ENCODE measurements at places on chromosomes 6 and 20. TPM values are rescaled to one million over a fixed set of nuclear protein-coding genes. Genes with fewer than 3 reads are reported as not detected.

- DNase-seq, result no peak
Measured at GRCh38 chr6:36612101-36612625, 18.0 kb downstream of the SRSF3 start.

- no peak for DNase-seq
Measured at GRCh38 chr6:34945317-34945716, 56.3 kb downstream of the ANKS1A start.

GRCh38 chr20:16125816-16126215, 447.4 kb downstream of the KIF16B start:
- DNase-seq, result no peak

GRCh38 chr20:44600758-44601201, 18.4 kb downstream of the PKIG start:
- no peak for DNase-seq

GRCh38 chr6:157226761-157227160, 96.6 kb downstream of the TMEM242 start:
- DNase-seq, result no peak

DNA sequence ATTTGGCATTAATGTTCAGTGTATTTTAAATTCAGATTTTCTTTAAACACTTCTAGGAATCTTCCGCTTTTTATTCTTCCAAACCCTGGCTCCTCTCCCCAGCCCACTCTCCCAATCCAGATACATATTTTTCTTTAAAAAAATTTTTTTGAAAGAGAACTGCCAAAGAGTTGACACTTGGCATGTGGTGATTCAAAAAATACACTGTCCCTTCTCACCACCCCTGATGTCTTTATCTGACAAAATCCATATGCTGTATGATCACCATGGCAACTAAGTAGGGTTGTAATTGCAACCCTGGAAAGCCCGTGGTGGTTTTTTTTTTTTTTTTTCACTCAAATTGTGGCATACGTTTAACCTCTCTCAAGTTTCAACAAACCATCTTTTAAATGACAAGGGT, 355.8 kb upstream of the SASH1 start:
- DNase-seq, result peak; percentile 7

DNA sequence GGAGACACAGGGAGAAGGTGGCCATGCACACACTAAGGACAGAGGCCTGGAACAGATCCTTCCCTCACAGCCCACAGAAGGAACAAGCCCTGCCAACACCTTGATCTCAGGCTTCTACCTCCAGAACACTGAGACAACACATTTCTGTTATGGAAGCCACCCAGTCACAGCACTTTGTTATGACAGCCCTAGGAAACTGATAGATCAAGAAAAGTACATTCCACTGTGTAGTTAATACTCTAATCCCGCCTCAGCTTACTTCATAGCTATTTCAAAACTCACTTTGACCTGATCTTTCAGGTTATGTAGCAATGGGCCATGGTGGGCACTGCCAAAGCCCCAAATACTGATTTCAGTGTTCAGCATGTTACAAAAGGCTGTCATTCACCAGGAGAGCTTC, 66.8 kb downstream of the CD24 start:
- no peak for DNase-seq

DNA sequence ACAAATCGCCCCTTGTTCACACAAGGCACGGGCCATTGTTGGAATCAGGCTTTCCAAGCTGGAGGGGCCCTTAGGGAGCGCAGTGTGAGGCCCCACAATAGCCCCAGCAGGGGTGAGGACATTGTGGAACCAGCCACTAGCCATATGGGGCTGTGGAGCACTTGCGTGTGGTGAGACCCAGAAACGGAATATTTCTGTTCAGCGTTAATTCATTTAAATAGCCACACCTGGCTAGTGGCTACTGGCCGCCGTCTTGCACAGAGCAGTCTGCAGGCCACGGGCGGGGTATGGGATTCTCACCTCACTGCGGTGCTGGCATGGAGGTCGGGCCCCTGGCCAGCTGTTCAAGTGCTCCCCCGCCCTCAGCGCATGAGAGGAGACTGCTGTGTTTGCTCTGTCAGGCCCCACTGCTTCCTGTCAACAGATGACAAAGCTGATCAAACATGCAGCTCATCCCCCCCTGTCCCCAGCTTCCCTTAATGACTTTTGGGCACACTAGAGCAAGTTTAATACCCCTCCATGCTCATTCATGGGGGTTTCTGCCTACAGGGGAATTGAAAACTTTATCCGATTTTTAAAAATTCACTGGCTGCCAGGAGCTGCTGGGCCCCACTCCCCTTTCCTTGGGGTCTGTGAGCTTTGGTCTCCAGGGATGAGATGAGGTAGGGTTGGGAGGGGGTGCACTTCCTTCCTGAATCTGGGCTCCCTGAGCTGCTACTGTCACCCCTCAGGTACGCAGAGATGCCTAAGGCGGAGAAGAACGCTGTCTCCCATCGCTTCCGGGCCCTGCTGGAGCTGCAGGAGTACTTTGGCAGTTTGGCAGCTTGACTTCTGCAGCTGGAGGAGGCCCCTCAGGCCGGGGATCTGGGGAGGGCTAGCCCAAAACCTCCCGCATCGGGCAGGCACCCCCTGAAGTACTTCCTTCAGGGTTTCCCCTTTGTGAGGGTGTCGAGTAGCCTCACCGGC, 13.6 kb downstream of the ITPA start:
- DNase-seq, result no peak

- no peak for DNase-seq
Measured at GRCh38 chr6:122652431-122652830, 42.2 kb downstream of the PKIB start.

GRCh38 chr6:97059473-97059872, 134.9 kb downstream of the KLHL32 start:
- no peak for DNase-seq

DNA sequence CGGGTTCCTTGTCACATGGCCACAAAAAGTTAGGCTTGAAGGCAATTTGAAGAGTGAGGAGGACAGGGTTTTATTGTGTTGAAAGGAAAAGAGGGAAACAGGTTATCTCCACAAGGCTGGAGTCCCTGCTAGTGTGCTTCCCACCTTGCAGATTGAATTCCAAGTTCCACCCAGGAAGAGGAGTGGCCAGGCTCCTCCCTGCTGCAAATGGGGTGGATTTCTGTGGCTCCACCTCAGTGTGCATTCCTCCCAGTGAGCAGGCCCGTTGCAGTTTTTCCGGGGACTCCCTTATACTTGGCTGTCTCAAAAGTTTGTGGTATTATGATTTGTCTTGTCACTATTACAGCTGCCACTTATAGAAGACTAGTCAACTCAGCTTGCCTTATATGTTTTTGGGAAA, 281.8 kb upstream of the PLCB4 start:
- no peak for DNase-seq

DNA sequence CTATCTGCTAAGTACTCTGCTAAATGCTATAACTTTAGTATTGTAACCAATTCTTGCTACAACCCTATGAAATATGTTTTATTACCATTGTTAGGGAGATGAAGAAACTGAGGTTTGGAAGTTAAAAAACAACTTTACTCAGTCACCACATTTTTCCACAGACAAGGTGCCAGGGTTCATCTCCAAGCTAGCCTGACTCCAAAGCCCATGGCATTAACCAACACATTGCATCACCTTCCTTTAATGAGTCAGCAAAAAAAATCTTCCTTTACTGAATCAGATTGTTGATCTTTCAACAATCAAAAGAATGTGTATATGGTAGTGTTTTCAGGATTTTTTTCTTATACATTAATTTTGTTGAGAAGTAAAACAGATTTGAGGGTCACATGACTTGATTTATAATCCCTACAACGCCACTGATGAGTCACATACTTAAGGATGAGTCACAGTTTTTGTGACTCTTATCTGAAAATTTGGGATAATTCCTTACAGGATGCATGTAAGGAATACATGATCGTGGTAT, 41.5 kb downstream of the MAN1A1 start:
- no peak for DNase-seq

DNA sequence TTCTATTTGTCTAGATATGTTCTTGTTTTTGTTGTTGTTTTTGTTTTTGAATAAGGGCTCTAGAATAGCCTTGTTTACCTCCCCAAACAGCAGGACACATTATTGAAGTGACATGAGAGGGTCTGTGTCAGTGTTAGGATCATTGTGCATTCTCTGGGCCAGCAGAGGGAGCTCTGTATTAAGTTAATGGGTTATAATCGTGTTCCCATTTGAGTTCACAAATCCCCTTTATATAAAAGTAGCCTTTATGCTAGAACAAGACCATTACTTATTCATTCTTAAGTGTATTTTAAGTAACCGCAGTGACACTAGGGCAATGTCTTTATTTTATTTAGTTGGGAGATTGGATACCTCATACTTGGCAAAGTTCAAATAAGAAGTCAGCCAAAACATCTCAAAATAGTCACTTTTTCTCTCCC, 44.8 kb downstream of the STK4 start:
- peak; percentile 52 for DNase-seq

DNA sequence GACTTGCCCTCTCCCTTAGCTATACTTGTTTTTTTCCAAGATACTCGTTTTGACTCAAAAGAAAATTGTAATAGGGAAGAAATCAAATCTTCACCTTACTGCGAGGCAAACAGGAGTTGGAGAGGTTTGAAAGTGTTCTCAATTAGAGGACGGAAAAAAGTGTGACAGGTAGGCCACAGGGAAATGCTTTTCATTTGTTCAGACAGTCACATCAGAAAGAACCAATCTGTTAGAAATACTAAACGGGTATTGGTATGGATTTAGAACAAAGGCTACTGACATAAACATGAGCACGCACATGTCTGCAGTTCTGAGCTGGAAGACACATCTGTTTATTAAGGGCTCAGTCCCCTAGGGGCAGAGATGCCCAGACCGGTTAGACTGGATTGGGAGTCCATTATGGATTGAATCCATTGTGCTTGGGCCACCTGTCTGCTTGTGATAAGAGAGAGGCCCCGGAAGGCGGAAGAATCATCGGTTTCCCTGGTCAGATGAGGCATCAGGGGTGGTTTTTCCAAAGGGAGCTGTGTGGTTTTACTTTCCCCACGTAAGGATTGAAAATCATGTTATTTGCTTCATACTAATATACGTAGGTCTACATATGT, 220.9 kb upstream of the MYLIP start:
- DNase-seq, result no peak

DNA sequence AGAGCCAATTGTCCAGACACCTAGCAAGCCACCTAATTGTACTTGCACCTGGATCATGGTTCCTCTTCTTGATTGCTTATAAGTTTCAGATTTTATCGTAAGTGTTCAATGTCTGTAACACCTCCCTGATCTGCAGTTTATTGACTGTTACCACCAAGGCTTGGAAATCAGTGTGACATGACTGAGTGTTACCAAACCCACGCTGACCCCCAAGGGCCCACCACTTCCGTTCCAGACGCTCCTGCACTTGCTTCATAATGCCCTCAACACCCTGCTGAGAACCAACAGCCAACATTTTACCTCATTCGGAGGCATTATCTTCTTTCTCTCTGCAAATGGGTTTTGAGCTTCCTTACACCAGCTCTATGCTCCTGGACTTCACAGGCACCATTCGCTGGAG, 6.3 kb downstream of the CCR6 start:
- DNase-seq, result no peak

DNA sequence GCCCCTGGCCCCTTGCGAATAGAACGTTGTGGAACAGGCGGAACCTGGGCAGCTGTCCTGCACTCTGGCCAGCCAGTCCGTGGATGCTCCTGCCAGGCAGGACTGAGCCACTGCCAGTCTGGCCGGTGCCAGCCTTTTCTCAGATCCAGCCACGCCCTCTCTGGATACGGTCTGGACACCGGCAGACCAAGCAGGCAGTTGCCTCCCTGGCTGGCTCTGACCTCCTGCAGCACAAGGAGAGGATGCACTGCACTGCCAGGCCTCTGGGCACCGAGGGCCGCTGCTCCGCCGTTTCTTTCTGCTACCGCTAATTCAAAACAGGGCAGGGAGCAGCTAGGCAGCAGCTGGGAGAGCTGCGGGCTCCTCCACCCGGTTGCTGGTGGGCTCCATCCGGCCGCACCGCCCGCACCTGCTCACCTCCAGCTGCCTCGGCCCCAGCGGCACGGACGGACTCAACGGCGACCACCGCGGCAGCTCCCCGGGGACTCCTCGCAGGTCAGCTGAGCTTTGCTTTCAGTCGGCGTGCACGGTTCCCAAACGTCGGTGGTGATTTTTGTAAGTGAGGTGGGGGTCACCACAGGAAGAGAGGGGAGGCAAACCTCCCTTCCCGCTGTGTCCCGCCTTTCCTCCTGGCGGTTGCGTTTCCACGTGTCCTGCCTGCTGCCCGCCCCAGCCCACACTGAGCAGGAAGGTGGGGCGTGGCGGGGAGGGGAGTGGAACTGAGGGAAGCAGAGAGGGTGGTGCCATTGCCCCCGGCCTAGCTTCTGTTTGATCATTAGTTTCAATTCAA, 30.3 kb upstream of the AFDN start:
- peak; percentile 11 for DNase-seq

DNA sequence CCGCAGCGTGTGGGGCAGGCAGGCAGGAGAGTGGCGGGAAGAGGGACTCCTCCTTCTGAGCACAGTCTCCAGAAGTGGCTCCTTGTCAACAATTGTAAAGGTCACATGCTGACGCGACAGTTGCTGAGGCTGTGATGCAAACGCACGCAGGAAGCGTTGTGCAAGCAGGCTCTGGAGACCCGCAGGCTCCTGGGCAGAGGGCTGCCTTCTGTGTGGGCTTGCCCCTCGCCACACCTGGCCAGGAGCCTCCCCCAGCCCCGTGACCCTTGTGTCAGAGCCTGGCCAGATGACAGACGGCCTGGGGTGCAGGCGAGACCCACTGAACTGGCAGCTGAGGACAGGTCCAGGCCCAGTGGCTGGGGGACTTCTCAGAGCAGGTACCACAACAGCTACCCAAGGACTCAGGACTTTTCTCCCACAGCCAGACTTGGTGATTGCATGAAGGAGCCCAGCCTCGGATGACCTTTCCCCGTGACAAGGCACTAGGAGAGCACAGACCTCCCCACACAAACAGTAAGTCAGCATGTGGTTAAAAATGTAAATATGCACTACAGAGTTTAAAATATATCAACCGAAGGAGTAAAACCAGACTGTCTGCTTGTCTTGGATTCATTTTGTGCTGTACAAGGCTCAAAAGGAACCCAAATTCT, 222.1 kb upstream of the RREB1 start:
- no peak for DNase-seq

DNA sequence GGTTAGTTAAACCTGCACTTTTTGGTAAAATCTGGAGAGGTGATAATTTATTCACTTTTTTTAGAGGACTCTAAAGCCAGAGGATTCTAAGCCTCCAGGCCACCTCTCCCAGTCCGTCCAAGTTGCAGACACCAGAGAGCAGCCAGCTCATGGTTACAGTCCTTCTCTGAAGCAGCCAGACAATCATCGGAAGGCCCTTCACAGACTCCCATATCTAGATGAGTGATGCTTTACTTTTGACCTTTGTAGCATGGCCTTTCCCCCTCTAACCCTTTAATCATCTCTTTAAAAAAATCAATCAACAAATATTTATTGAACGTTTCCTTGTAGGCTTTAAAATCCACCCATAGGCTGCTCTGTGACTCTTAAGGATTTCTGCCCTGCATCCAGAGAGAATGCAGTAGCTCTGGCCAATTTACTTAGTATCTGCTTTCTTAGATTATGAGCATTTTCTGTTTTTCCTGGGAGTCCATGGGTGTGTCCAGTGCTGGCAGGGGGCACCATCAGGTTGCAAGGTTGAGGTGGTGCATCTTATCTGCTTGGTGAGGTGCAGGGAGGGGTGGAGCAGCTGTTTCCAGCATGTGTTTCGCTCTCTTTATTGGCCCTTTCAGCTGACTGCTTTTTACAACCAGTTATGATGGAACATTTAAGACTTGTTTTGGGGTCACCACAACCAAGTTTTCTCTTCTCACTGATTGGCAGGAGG, 58.6 kb downstream of the JARID2 start:
- no peak for DNase-seq

Gene MPIG6B
- polyA plus RNA-seq, result 0.67 TPM

Gene RWDD2A
- 3.8 TPM for polyA plus RNA-seq

Gene CALHM6
- polyA plus RNA-seq, result not detected

Gene WASF1
- 11.7 TPM for polyA plus RNA-seq

Gene NHLRC1
- polyA plus RNA-seq, result 4.1 TPM

Gene LAMA4
- 174 TPM for polyA plus RNA-seq

Gene COL10A1
- polyA plus RNA-seq, result not detected

Gene C20orf202
- polyA plus RNA-seq, result 0.48 TPM

Gene RTF2
- 105 TPM for polyA plus RNA-seq
